ENCODE measurements at places on chromosomes 12 and 14.
A peak's percentile ranks its signal among the peaks of the same experiment; 100 is the strongest.

DNA sequence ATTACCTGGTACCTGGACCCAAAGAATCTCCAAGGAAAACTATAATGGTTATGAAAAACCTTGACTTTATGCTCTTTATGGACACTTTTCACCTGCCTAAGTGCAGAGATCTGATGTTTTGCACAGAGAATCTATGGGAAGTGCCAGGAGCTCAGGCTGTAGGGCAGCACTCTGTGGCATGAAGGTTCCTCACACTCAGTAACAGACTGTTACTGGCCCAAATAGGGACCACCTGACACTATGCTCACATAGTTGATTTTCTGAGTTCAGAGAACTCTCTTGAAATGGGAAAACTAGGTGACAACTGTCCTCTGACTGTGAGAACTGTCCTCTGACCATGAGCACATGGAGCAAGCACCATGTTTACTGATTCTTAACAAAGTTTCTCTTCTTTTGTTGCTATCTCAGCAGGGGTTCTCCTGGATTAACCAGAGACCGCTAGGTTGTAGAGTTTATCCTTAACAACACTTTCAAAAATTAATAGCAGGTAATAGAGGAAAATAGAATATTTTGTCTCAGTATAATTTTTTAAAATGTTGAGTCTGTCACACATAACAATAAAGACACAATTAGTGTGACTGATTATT lies 101.6 kb downstream of the STXBP6 start:
- DNase-seq: no peak

DNA sequence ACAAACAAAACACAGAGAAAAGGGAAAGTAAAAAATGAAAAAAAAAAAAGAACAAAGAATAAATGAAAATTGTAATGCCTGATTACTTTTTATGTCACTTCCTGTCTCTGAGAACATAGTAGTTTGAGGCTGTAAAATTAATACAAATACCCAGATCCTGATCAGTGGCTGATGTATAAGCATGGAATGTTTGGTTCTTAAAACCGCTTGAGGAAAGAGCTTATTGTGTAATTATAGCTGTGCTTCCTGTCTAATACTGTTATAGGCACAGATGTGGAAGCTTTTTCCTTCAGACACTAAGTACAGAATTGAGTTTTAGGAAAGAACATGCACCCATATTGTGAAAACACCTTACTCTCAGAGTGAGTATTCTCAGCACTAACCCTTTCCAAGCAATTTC lies 86.9 kb downstream of the AVPR1A start:
- peak; percentile 59 for DNase-seq

DNA sequence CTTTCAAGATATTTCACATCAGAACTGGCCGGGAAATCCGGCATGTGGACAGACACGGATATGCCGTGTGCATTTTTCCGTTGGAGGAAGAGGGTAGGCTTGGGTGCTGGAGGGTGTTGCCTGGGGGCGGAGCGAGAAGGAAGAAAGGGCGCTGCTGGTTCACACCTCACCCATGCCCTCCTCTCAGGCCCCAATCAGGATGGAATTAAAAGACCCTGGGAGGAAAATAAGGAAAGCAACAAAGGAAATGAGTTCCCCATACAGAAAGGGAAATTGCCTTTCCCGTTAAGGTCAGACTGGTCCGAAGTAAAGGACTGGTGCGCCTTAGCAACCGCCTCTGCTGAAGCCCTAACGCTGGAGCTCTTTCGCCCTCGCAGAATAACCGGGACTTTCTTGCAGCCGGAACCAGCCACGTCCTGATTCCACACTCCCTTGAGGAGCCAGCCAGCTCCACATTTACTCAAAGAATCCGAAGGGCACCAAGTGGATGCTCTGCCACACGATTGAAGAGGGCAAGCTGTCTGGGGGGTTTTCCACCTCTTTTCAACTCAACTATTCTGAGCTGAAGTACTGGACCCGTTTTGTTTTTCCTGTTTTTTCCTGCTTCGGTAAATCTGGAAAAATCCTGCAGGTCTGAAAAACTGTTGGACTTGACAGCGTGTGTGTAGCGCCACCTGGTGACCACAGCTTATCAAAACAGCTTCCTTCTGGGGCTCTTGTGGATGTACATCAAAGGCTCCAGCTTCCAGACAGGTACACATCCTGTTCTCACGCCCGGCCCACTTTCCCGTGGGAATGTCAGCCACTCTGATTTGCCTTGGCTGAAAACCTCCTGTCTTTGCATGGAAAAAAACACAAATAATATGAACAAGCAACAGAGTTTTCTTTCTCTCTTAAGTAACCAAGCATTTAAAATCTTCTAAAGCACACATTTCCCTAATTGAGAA lies 37.6 kb upstream of the BCL2L14 start:
- peak; percentile 78 for DNase-seq

DNA sequence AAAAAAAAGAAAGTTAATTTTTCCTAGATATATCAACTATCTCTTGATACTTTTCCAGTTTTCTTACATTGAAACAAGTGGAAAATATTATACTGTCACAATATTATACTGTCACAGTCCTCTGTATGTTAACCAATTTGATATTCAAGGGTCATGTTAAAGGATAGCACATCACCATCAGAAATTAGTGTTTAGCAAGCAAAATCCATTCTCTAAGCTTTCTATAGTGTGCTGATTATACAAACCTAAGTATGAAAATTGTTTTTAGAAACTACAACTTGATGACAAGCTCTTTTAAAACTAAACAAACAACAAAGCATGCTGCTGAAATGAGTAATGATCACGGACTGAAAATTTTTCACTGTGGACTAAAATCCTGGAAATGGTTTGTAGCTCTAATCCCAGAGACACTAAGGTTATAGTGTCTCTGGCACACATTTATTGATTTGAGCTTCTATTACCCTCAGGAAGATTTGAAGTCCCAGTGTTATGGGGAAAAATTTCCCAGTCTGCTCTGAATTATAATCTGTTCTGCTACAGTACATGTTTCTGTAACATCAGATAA lies 9.7 kb downstream of the SPTSSA start:
- no peak for DNase-seq

GRCh38 chr14:39617537-39617936 lies 185.3 kb upstream of the FBXO33 start:
- no peak for DNase-seq

DNA sequence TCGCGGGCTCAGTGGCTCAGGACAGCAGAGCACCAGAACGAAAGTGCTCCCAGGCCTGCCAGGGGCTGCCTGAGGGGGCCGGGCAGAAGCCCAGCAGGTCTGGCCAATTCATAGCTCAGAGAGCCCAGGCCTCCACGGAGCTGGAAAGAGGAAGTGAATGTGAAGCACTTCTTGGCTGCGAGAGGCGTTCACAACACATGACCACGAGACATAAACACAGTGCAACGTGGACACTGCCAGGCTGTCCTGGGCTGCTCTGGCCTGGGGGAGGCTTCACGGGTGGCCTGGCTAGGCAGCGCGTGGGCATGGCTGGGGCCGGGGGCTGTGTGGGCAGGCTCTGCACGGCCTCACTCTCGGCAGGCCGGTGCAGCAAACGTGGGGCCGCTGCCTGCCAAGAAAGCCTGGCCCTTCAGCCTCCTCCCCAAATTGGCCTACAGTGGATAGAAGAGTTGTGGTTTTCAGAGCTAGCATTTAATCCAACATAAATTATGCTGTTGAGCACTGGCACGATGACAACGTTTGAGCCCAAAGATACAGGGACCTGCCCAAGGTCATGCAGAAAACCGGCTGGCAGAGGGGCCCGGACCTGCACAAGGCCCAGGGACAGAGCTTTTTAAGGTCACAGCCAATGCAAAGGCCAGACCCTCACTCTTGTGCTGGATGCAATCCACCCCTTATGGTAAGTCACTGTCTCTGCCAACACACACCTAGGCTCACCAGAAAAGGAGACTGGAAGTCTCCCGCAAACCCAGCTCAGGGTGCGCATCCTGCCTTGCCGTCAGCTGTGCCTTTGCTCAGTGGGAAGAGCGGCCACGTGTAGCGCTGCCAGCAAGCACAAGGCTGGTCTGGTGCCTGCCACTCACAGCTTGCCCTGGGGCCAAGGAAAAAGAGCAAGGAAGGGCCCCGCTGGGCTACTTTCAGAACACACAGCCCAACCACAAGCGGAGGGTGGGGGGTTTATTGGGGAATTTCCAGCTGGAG lies 8.6 kb downstream of the SLC25A29 start:
- DNase-seq: peak; percentile 11

DNA sequence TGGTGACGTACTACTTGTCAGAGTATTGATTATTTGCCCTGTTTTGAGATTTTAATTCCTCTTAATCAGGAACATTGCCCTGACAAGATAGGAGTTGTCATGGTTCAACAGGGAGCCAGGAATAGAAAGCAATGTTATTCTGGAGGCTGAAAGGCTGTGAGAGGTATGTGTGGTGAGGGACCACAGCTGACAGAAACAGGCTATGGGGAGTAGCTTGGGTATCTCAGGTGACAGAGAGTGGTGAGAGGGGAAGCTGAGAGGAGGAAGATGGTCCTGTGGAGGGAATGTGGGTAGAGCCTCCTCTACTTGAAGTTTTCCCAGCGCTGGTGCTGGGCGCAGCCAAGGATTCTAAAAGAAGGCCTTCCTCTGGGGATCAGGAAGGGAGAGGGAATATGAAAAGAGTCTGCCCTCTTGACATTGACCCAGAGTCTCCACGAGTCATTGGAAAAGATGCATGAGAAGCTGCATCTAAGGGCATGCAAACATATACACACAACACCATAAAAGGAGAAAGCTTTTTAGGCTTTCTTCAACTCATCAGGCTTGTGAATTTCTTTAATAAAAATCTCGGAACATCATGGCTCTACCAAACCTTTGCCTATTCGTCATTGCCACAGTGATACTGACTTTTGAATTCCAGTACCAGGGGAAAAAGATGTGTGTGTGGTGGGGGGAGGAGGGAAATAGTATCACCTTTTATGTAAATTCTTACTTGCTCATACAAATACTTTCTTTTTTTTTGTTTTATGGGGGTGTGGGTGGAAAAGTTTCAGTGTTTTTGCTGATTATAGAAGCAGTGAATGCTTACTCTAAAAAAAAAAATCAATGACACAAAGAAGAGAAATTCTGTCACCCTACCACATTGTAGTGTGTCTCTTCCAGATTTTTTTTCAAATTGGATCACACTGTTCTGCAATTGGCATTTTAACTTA lies 39.9 kb upstream of the DHRS7 start:
- no peak for DNase-seq

- no peak for DNase-seq
Observed at GRCh38 chr14:90804292-90805083, 11.7 kb downstream of the TTC7B start.

DNA sequence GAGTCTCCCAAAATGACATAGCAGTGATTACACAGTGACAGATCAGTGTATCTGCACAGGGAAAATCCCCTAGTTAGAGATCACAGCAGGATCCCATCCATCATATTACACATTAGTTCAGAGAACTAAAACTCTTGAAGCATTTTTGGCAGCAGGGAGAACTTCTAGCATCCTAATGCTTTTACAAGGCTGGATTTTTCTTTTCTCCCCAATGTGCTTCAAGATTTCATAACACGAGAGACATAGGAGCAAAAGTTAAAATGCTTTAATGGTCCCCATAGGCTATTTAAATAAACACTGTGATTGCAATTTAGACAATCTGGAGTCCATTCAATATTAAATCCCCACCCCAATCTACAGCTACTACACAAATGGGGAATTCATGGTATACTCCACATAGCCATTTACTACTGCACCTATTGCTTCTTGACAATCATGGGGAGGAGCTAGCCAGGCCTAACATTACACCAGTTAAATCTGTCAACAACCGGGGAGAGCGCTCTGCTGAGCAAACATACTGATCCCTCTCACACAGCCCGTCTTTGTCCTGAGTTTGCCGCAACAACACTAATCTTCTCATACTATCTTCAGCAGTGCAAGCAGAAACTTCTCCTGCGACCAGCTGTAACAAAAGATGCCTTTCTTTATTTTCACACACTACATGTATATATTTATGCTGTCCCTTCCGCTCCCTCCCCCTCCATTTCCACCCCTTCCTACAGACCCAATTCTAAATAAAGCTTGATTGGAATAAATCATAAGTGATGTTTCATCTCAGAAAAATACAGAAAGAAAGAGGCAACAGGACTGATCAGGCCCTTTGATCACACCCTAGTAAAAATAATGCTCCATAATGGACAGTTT lies 120.3 kb upstream of the SOX5 start:
- DNase-seq: no peak

DNA sequence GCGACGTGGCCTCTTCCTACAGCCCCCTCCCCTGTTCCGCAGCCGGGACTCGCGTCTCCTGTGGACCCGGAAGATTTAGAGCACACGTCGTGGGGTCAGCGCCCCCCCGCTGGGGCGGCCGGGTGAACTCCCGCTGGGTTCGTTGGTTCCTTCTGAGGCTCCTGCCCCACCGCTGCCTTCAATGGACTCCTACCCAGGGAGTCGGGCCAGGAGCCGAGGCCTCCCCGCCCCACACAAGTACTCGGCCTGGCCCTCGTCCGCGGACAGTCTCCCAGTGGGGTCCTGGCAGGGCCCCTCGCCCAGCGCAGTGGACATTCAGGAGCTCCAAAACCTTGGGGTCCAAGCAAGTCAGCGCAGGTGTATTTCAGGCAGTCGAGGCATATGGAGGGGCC lies 1.2 kb downstream of the MMP17 start:
- DNase-seq: no peak

DNA sequence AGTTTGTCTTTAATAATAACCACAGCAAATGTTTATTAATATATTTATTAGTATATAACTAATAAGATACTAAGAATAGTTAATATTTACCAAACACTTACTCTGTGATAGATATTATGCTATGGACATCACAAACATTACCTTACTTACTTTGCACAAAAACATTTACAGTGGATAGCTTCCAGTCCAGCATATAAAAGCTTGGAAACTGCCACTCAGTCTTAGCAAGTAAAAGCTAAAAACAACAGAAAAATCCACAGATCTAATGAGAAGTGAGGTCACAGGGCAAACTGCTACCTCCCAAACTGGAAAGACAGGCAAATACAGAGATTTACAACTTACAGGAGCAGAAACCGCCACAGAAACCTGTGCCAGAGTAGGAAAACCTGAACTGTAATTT lies 99.8 kb downstream of the METTL25 start:
- no peak for DNase-seq

DNA sequence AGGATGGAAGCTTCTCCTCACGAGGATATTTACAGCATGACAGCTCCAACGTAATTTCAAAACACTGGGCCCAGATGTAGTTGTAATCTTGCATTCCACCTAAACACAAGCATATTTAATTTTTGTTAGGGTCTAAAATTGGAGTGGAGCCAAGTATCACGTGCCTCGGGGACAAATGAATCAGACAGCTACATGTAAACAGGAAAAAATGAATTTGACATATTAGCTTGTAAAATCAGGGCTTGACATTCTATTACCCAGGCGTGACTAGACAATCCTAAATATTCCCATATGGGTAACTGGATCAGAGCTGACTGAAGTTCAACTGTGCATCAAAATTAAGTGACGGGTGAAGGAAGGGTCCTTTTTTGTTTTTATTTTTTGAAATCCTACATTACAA lies 59.0 kb downstream of the MDM2 start:
- peak; percentile 10 for DNase-seq

DNA sequence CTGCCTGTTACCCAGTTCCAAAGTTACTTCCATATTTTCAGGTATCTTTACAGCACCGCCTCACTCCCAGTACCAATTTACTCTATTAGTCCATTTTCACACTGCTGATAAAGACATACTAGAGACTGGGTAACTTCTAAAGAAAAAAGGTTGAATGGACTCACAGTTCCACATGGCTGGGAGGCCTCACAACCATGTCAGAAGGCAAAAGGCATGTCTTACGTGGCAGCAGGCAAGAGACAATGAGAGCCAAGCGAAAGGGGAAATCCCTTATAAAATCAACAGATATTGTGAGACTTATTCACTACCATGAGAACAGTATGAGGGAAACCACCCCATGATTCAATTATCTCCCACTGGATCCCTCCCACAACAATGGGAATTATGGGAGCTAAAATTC lies 9.8 kb downstream of the AREL1 start:
- no peak for DNase-seq

- DNase-seq: peak; percentile 5
Observed at GRCh38 chr14:101761881-101762529, 496 bp downstream of the PPP2R5C start.
